ENCODE measurements at places on chromosomes 1 and 21. TPM values are rescaled to one million over a fixed set of nuclear protein-coding genes. Genes with fewer than 3 reads are reported as not detected.

DNA sequence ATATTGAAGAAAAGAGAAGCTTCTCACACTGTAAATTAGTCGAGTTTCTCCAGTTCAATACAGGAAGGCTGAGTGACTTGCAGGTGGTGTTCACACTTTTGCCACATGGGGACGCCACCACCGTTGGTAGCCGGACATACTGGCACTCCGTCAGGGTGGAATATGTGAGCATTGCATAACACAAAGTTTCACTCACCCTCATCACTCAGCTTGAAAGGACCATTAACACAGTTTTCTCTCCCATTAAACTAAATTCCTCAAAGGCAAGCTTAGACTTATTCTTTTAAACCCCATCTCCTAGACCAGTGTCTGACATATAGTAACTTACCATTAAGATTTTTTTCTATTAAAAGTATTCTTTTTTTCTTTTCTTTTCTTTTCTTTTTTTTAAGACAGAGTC is 105.3 kb upstream of the SERBP1 start:
- no peaks in the 10 kb centered on the region for H3K4me1 ChIP-seq
- no peak overlapping the region for H3K27ac ChIP-seq
- H3K36me3 ChIP-seq = no peaks in the 10 kb centered on the region
- no peak overlapping the region for H3K4me3 ChIP-seq
- H3K27me3 ChIP-seq = no peaks in the 10 kb centered on the region

DNA sequence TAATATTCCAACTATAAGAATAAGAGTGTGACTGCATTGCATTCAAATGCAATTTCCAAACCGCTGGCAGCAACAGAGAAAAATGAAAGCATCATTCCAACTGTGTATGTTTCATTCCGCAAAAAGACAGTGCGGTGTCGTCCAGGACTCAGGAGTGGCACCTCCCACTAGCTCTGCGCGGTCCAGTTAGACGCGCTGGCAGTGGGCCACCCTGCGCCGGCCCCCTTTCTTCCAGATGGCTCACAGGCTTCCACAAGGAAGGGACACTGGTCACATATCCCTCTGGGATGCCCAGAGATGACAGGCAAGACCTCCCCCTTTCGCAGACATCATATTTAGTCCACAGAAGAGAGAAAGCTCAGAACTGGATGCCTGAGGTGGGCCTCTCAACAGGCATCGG is 11.9 kb downstream of the WRAP73 start:
- no peak overlapping the region for H3K4me3 ChIP-seq
- no peaks in the 10 kb centered on the region for H3K4me1 ChIP-seq
- H3K27me3 ChIP-seq = no peaks in the 10 kb centered on the region
- H3K36me3 ChIP-seq = no peaks in the 10 kb centered on the region

DNA sequence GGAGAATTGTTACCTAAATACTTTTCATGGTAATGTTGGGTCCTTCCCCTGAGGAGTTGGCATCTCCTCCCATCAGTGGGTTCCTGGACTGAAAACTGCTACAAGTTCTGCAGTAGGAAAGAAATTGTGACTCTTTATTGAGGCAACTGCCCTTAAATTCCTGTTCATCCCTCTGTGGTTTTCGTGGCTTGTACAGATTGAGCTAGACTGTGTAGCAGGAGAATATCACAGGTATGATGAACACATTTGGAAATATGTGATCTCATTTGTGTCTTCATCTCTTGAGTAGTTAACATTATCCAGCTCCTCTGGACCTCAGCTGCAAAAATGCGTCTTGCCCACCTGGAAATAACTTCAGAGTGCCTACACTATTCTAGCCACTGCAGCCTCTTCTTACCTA is 390.6 kb downstream of the PTPRC start:
- no peak for DNase-seq
- H3K36me3 ChIP-seq = no peaks in the 10 kb centered on the region
- no peak overlapping the region for H3K27ac ChIP-seq
- no peaks in the 10 kb centered on the region for H3K4me1 ChIP-seq
- H3K27me3 ChIP-seq = no peaks in the 10 kb centered on the region

PLEKHA6 gene
- total RNA-seq = 0.08 TPM

DNA sequence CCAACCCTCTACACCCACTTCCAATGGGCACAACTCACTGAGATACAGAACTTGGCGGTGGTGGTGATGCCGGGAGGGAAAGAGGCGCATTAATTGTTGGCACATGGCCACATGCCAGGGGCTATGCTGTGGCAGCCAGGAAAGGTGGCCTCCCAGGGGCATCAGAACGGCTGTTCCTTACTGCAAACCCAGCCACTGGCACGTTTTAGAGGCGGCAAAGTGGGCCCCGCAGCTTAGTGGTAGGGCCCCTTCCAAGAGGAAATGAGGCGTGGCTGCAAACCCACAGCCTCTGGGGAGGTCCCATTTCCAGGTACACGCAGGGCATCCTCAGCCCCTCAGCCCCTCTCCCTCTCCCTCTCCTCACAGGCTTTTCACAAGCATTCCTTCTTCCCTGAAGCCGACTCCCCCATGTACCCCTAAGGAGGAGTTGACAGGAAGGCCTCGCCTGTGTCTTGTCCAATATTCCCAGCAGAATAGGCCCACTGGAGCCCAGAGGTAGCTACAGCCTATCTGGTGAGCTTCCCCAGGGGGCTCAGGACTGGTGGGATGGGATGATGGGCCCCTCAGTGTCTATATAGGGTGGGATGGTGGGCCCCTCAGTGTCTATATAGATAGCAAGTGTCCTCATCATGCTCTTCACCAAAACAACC is 166.2 kb downstream of the CLIC6 start:
- no peak for DNase-seq
- no peaks in the 10 kb centered on the region for H3K27me3 ChIP-seq
- H3K4me1 ChIP-seq = peaks cover 15% of the 10 kb centered on the region
- H3K36me3 ChIP-seq = peaks cover 11% of the 10 kb centered on the region
- no peak overlapping the region for H3K27ac ChIP-seq

RPS6KA1 gene
- 117 TPM for total RNA-seq

SLC9A1 gene
- 28.5 TPM for total RNA-seq

DNA sequence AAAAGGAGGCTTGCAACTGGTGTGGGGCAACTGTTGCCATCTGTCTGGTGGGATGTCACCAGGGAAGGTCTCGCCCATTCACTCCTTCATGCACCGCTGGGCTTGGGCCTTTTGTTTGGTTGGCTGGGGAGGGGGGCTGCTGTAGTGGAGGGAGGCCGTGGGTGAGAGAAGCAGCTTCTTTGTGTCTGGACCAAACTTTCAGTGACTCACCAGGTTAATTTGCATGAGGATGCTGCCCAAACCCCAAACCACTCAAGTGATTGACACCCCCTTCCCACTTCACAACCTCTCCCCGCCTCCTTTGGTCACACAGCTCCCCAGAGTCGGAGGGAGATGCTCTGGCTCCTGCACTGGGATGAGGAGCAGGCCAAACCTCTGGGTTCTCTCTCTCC is 19.7 kb downstream of the BTG2 start:
- H3K27me3 ChIP-seq = no peaks in the 10 kb centered on the region
- peak overlapping the region; percentile 98 for H3K27ac ChIP-seq
- peak overlapping the region; percentile 29 for H3K4me3 ChIP-seq
- no peaks in the 10 kb centered on the region for H3K36me3 ChIP-seq
- H3K4me1 ChIP-seq = peaks cover 76% of the 10 kb centered on the region
- no peak for DNase-seq

ADAM30 gene
- not detected for total RNA-seq

- H3K4me1 ChIP-seq = no peaks in the 10 kb centered on the region
- DNase-seq = no peak
- H3K36me3 ChIP-seq = no peaks in the 10 kb centered on the region
- H3K4me3 ChIP-seq = no peak overlapping the region
These were observed 20.7 kb downstream of the RGS7 start for GRCh38 chr1:241336335-241336734.

- H3K4me1 ChIP-seq = peaks cover 73% of the 10 kb centered on the region
- no peaks in the 10 kb centered on the region for H3K27me3 ChIP-seq
- peaks cover 19% of the 10 kb centered on the region for H3K36me3 ChIP-seq
These were observed 70.9 kb downstream of the ITPKB start for GRCh38 chr1:226668173-226668560.

TFF1 gene
- not detected for total RNA-seq

KRTAP10-9 gene
- total RNA-seq = not detected

- no peaks in the 10 kb centered on the region for H3K27me3 ChIP-seq
- no peak overlapping the region for H3K27ac ChIP-seq
- DNase-seq = no peak
- H3K4me1 ChIP-seq = no peaks in the 10 kb centered on the region
- H3K4me3 ChIP-seq = no peak overlapping the region
These were observed 35.8 kb downstream of the OLFML3 start for GRCh38 chr1:114015075-114015474.

S100A14 gene
- not detected for total RNA-seq

DNA sequence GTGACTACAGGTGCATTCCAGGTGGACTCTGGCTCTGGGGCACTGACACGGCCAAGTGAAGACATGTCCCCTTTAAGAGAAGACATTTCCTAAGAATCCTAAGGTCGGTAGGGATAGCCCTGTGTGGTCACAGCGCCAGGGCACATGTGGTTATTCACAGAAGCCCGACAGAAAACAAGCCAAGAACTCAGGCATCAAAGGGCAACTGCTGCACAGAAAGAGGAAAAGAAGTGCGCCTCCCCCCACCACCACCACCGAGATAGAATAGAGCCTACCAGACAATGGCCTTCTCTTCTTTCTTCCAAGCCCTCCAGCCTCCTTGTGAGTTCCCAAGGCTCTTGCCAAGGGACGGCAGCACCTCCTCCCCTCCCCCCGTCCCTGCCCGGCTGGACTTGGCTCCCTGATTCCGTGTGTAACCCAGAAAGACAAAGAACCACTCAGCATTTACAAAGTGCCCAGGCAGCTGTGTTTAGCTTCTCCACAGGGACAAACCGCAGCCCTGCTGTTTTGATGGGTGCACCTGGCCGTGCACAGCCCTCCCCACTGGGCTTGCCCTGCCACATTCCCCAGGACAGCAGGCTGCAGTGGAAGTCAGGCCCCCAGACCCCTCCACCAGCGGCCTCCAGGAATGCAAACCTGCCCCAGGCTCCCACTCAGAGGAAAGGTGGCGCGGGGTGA is 30.2 kb downstream of the TMPRSS2 start:
- H3K27me3 ChIP-seq = no peaks in the 10 kb centered on the region
- no peaks in the 10 kb centered on the region for H3K36me3 ChIP-seq
- H3K27ac ChIP-seq = no peak overlapping the region
- H3K4me3 ChIP-seq = no peak overlapping the region
- no peaks in the 10 kb centered on the region for H3K4me1 ChIP-seq
- DNase-seq = no peak

SPRR2B gene
- not detected for total RNA-seq

PADI2 gene
- total RNA-seq = 0.08 TPM

DNA sequence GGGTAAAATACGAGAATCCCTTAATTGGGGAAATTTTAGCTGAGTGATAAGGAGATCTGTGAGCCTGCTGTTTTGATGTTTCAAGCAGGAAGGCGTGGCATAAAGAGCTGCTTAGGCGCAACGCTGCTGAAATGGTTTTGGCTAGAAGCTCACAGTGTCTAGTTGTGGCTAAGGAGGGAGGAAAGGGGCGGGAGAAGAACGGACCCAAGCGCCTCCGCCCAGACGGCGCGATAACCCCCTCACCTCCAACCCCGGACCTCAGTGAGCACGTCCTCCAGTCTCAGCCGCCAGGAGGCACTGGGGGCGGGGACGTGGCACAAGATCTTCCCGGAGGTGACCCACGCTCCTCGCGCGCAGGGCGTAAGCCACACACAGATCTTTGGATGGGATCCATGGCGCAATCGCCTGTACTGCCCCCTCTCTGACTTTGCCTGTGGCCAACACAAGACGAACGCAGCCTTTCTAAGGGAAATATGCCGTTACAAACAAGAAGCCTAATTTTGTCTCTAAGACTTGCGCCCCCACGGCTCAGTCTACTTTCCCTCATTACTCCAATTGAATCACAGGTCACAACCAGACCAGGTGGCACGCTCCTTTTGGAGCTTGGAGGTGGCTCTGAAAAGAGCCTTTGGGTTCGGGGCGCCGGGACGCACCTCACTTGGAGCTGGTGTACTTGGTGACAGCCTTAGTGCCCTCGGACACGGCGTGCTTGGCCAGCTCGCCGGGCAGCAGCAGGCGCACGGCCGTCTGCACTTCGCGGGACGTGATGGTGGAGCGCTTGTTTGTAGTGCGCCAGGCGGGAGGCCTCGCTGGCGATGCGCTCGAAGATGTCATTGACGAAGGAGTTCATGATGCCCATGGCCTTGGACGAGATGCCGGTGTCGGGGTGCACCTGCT is 23.4 kb upstream of the RNF187 start:
- no peak overlapping the region for H3K27ac ChIP-seq
- peaks cover 22% of the 10 kb centered on the region for H3K4me1 ChIP-seq
- H3K36me3 ChIP-seq = no peaks in the 10 kb centered on the region

- DNase-seq = no peak
- no peaks in the 10 kb centered on the region for H3K36me3 ChIP-seq
- H3K27ac ChIP-seq = peak overlapping the region; percentile 1
- no peaks in the 10 kb centered on the region for H3K27me3 ChIP-seq
- peaks cover 24% of the 10 kb centered on the region for H3K4me1 ChIP-seq
These were observed 11.7 kb downstream of the PDIK1L start for GRCh38 chr1:26122988-26123973.

PAQR7 gene
- 2.8 TPM for total RNA-seq

DNA sequence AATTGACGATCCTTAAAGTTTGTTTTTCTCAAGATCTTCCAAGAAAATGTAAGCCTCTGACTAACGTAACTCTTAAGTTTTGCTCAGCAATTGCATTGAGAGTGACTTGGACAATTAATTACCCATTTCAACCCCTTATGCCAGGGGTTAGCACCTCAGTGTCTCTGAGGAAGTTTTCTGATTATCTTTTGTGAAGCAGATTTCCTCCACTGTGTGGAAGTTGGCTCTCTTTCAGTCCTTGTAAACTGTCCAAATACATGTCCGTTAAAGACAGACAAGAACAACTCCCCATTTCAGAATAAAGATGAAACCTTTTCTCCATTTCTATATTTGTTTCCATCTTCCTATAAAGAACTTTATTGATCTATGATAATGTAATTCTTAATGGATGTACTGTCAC is 296.4 kb upstream of the FMN2 start:
- no peaks in the 10 kb centered on the region for H3K36me3 ChIP-seq
- no peaks in the 10 kb centered on the region for H3K4me1 ChIP-seq
- no peak for DNase-seq

NPPA gene
- total RNA-seq = not detected

CA14 gene
- not detected for total RNA-seq

LYPD8 gene
- total RNA-seq = not detected

ANGPTL7 gene
- not detected for total RNA-seq

ERMAP gene
- total RNA-seq = 6.1 TPM

LCE1C gene
- not detected for total RNA-seq

- H3K36me3 ChIP-seq = no peaks in the 10 kb centered on the region
- no peak overlapping the region for H3K27ac ChIP-seq
- H3K4me3 ChIP-seq = no peak overlapping the region
- DNase-seq = no peak
These were observed 149.9 kb upstream of the IGSF21 start for GRCh38 chr1:17957588-17958267.

OLIG1 gene
- not detected for total RNA-seq
